ENCODE measurements at places on chromosomes 6 and 20.
A peak's percentile ranks its signal among the peaks of the same experiment; 100 is the strongest.

- no peak for DNase-seq
Measured at GRCh38 chr6:112029045-112029822, 24.7 kb upstream of the CCN6 start.

GRCh38 chr6:3285732-3286131 is 27.0 kb downstream of the PSMG4 start:
- no peak for DNase-seq

DNA sequence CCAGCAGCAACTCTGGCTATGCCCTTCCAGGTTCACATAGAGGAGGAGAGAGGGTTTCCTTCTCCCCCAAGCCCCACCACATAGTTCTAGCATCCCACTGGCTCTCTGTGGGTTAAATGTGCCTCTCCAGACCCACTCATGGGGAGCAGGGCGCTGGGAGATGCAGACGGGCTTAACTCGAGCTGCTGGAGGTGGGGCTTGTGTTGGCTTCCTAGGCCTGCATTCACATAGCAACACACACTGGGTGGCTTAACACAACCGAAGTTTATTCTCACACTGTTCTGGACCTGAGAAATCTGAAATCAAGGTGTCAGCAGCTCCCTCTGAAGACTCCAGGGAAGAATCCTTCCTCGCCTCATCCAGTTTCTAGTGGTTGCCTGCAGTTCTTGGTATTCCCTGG is 33.6 kb downstream of the SLC2A10 start:
- DNase-seq = no peak

DNA sequence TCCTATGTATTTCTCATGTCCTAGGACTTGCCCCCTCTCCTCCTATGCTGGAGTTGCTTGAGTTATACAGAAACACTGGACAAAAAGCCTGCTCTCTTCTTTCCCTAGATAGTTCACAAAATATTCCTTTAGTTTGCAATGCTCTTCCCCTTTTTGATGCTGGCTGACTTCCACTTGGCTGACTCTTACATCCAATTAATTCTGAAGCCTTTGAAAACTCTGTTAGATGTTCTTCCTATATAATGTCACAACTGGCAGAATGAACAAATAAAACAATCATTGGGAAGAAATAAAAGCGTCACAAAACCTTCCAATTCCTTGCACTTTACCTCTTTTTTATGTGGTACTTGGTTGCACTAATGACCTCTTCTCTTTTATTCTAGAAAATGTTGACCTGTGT is 253.8 kb upstream of the CITED2 start:
- DNase-seq = no peak

- DNase-seq = peak; percentile 91
Measured at GRCh38 chr6:100620085-100620840, 155.5 kb upstream of the SIM1 start.

DNA sequence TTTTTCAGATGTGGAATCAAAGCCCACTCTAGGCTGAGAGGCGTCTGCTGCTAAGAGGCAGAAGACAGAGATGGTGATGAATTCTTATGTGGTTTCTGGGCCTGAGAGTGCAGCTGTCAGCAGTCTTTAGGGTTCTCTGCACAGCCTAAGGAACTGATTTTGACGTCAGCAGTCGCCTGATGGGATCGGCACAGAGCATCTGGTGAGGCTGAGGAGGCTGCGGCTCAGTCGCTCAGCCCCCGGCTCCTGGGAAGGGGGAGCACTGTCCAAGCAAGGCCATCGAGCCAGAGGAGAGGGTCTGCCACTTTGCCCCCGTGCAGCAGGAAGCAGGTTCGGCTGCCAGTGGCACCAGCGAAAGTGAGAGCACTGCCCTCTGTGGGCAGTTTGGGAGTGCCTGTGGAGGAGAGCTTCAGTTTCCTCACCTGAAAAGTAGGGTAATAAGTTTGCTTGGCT is 92.5 kb downstream of the TCP11 start:
- peak; percentile 87 for DNase-seq

DNA sequence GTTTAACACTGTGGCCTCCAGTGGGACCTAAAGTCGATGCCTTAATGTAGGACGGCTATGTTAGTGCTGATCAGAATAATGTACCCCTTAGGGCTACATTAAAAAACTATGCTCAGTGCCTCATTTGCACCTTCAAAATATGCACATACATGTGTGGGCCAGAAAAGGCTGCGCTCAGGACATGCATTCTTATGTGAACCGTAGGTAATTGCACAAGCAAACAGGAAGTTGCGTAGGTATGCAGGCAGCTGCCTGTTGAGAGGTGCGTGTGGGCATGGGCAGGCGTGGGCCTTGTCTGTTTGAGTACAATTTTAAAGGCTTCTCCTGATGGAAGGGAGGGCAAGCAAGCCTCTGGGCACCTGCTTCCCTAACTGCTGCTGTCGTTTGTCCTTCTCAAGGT is 116.2 kb upstream of the JAG1 start:
- no peak for DNase-seq

GRCh38 chr6:87101067-87101466 is 6.2 kb upstream of the CGA start:
- DNase-seq = no peak

GRCh38 chr6:104322841-104323240 is 536.9 kb downstream of the HACE1 start:
- DNase-seq = no peak

DNA sequence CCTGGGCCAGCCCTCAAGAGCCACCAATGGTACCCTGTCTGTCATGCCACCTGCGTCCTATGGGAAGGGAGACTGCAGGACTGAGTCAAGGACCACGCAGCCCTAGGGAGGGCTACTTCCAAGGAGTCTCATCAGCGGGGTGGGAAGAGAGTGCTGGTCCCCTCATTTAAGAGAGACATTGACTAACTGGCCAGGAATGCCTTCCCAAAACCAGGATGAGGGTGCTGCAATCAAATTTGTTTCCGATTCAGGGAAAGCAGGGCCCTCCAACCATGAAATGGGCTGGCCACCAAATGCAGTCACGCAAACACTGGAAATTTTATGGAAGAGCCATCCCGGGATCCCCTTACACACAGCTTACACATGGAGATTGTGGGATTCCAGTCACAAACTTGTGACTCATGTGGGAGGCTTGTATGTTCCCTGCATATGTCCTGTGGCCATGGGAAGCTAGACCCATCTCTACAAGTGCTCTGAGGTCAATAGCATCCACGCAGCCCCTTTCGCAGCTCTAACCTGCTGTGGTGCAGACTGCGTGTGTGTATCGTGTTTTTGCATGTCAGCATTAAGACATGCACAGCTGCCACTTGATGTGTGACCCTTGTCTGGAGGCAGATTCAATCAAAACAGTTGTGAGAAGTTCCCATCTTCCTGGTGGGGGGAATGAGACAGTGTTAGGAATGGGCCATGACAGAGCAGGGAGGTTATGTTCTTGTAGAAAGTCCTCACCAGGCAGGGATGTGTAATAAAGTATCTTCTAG is 53.0 kb upstream of the CST7 start:
- no peak for DNase-seq

DNA sequence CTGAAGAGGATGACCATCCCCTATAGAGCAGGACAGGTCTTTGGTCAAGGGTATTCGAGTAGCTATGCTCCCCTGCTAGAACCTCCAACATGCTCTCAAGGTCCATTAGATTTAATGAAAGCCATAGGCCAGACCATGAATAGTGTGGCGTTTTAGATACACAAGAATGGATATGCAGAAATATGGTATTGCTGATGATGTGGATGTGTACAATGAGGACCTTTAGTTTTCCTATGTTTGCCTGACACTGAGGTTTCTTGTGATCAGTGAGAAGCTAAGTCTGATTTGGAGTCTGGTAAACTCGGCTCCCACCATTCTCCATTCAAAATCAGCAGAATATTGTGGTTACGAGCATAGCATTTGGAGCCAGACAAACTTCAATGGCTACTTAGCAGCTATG is 125.6 kb downstream of the TSHZ2 start:
- DNase-seq = no peak

- no peak for DNase-seq
Measured at GRCh38 chr20:1652104-1652503, 5.5 kb downstream of the SIRPG start.
